ENCODE measurements at places on chromosomes 11 and 22.

- no peak for DNase-seq
Observed at GRCh38 chr11:110184456-110184855, 91.3 kb downstream of the ZC3H12C start.

- DNase-seq, result no peak
Observed at GRCh38 chr11:32309530-32310213, 125.7 kb downstream of the WT1 start.

- DNase-seq, result no peak
Observed at GRCh38 chr11:116336540-116336939, 436.2 kb downstream of the BUD13 start.

GRCh38 chr11:105324156-105324555 lies 184.6 kb upstream of the CARD18 start:
- no peak for DNase-seq

DNA sequence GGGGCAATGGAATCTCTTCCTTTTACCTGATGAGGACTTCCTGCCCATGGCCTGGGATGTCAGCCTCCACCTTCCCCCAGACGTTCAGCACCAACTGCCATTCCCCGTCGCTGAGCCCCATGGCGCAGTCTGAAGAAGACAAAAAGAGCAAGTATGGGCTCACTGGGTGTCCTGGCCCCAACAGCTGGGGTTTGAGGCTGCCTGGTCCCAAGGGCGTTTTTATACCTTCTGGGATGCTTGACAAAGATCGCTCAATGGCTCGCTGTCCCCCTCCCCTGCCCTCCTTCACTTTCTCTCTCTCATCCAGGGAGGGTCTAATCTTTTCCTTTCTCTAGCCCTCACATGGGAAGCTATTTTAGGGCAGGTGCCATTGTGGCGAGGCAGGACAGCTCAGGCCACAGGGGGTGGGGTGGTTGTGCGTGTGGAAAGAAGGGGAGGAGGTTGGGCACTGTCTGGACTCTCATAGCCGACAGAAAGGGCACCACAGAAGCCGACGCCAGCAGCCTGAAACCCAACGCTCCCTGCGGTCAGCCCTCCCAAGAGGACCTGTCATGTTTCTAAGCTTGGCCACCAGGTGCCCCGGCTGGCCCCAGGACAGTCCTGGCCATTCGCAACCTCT lies at the start of gene MB:
Gene MB, minus strand, starts transcription at position 193 of the 619 bp plus-strand sequence. Its CDS starts 72 bp downstream, at position 121.
- no peak for DNase-seq

GRCh38 chr11:613369-613968 lies 2.3 kb downstream of the IRF7 start:
- DNase-seq, result peak; percentile 70

GRCh38 chr22:19499236-19499879 lies 19.6 kb downstream of the CDC45 start:
- no peak for DNase-seq

GRCh38 chr11:35842958-35843357 lies 100.9 kb upstream of the LDLRAD3 start:
- DNase-seq, result no peak

GRCh38 chr11:70028147-70028855 lies 49.8 kb upstream of the ANO1 start:
- DNase-seq, result no peak

GRCh38 chr11:105448703-105449079 lies 161.2 kb upstream of the GRIA4 start:
- no peak for DNase-seq
